DMS 273 treated with DMSO at 0.1 percent for 48 hours (cell line): ENCODE measurements at places on chromosomes 5 and 9.

DNA sequence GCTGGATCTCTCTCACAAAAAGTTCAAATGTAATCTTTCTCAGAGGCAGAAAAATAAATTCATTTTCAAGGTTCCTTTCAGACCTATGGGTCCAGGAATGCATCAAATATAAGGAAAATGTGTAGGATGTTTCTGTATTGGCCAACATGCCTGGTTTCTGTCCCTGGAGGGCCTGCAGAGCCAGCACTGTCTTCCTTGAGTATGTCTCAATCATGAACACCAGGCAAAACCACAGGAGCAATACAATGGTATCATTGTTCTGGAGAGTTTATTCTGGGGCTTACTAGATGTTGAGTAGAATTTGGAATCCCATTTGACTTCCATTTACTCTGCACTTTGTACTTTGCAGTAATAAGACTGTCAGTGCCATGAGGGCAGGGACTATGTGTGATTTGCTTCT lies 23.5 kb downstream of the INSYN2B start:
- no peak for DNase-seq

- no peak for DNase-seq
Measured at GRCh38 chr9:114287763-114288192, 35.1 kb upstream of the ORM1 start.

DNA sequence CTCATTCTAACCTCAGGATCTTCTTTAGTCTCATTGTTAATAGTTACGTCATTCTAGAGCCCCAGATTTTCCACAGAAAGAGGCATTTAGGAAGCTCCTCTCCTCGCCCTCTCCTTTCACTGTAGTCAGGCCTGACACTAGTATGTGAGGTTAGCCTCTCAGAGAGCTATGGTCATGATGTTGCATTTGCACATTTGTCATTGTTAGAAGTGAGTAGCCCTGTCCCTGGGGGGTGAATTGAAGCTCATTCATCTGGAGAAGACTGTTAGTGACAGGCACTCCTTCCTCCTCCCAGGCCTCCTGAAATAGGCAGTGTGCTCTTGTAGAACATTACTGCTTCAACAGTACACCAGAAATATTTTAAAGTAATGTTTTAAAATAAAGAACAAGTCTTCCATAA lies 26.6 kb upstream of the LRRTM2 start:
- no peak for DNase-seq

DNA sequence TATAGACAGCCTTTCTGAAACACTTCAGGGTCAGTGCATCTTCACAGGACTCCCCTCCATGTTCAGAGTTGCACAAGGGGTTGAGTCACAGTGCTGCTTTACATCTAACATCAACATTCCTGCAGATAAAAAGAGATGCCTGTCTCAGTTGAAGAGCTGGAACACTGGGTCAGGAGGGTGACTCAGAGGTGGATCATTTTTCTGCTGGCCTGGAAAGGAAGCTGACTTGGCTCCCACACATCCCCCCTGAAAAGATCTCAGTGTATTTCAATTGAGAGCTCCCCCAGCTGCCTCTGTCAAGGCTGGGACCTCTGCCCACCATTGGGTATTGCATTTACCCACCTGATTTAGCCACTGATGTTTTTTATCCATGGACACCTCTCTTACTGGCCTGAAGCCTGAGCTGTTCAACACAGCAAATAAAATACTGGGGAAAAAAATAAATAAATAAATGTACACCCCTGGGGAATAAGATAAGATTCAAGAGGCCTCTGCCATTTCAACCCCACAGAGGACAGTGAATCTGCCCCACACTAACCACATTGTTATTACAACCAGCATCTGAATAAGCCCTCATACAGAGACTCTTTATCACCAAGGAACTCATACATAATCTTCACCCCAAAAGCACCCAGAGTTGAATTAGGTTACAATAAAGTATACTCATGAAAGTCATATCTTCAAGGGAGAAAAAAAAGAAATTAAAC lies 716.4 kb downstream of the SEMA5A start:
- DNase-seq = no peak

- DNase-seq = no peak
Measured at GRCh38 chr5:61519728-61520277, 187.7 kb downstream of the ZSWIM6 start.

DNA sequence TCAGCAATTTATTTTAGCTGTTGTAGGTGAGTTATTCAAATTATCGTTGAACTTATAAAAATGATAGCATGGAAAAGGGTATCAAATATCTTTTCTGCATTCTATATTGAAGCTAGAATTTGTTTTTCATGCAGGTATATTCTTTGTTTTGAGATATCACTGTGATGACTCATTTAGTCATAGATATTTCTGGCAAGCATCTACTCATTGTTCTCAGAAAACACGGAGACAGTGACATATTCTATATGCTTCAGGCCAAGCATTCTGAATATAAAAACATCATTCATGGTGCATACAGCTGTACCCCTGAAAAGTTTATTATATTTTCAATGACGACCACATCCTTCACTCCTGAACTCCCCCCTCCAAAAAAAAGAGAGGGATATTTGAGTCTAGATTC lies 150.3 kb upstream of the GRIA1 start:
- no peak for DNase-seq

- no peak for DNase-seq
Measured at GRCh38 chr5:178309271-178310013, 76.8 kb upstream of the PHYKPL start.

GRCh38 chr5:38557308-38557710 lies 863 bp upstream of the LIFR start:
- DNase-seq = no peak

- DNase-seq = no peak
Measured at GRCh38 chr5:76525956-76526355, 97.2 kb downstream of the F2RL2 start.

- peak; percentile 55 for DNase-seq
Measured at GRCh38 chr9:104868687-104869404, 59.1 kb downstream of the ABCA1 start.

GRCh38 chr9:80074439-80074838 lies 502.7 kb downstream of the TLE4 start:
- no peak for DNase-seq

DNA sequence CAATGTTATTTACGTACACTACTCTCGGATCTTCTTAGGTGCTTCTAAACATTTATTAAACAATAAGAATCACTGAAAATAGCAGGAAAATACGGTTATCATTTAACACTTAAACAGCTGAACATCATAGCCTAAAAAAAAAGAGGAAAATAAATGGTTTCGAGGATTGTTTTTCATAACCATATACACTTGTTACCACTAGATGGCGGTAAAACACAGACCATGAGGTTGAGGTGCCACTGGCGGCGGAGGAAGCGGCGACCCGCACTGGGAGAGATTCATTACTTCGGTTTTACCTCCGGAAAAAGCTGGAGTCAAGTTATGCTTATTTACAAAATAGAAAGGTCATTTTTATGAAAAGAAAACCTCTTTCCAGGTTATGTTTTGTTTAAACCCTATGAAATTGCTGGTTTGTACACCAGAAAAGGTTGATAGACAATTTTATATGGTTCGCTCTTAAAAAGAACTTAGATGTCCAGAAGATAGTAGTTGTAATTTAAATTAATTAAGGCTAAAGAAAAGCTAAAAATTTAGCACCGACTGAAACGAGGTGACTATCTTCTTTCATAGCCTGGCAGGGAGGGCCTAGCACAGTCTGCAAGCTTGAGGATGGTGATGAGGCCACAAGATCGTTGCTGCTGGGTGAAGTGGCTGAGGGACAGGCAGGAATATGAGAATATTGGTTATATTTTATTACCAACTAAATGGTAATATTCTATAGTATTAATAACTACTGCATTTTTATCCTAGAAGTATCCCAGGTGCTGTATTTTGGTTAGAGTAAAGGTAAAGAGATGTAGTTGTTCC lies 605.7 kb downstream of the RAB3C start:
- peak; percentile 61 for DNase-seq

- no peak for DNase-seq
Measured at GRCh38 chr9:127917603-127918002, 762 bp upstream of the ST6GALNAC4 start.

GRCh38 chr5:118894709-118895108 lies 93.6 kb downstream of the DTWD2 start:
- no peak for DNase-seq

DNA sequence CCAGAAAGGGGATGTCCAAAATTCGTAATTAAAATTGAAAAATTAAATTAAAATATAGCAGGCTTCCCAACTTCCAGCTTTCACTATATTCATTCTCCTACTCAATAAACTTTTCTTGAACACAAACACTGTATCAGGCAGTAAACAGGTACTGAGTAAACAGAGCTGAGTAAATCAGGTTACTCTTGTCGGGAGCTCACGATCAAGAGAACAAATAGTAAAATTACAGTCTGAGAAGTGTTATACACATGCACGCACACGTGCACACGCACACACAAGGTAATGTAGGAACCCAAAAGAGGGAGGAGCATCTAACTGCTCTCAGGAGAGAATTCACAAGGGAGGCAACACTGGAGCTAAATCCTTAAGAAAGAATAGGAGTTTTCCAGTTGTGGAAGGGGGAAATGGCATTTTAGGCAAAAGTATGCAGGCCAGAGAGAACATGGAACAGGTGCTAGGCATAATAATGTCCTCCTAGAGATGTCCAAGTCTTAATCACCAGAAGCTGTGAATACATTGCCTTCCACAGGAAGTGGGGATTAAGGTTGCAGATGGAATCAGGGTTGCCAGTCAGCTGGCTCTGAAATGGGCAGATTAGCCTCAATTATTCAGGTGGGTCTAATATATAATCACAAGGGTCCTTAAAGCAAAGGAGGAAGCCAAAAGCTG lies 598.8 kb upstream of the BRINP1 start:
- no peak for DNase-seq

- DNase-seq = no peak
Measured at GRCh38 chr5:177300236-177300880, 3.2 kb downstream of the RAB24 start.

DNA sequence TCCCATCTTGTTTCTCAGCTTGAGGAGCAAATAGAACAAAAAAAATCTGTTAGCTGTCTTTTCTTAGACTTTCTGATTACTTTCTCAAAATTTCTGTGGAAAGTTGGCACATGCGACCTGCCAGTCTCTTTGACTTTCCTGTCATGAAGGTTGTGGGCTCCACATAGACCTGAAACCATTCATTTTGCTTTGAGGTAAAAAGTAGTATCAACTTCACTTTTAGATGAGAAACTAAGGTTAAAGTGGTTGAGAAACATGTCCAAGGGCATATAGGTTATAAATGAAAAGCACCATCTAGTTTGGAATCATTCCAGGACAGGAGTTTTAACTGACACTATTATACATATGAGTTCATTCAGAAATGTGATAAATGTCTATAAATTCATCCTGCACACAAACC lies 42.7 kb downstream of the ST8SIA4 start:
- no peak for DNase-seq

- no peak for DNase-seq
Measured at GRCh38 chr9:95100071-95100627, 217.4 kb downstream of the FANCC start.

DNA sequence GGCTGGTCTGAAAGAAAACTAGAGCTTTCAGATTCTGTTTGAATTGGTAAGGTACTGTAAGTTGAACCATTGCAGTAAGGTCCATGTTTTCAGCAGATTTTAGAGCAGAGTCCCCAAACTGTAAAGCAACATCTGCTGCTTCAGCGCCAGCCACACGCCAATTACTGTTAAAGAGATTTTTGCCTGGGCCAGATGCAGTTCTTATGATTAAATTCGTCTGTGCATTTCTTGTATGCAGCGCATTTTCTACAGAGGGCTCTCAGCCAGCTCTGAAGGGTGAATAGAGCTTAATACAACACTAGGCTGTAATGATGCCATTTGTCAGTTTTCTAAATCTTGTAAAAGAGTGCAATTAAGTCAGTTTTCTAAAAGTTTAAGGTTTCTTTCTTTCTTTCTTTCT lies 246.3 kb downstream of the COX7C start:
- DNase-seq = peak; percentile 62

- DNase-seq = no peak
Measured at GRCh38 chr5:102700916-102701315, 54.2 kb upstream of the PAM start.

GRCh38 chr5:69416180-69416579 lies 1.3 kb downstream of the MARVELD2 start:
- DNase-seq = no peak

GRCh38 chr5:40521925-40522324 lies 157.8 kb upstream of the PTGER4 start:
- DNase-seq = no peak

DNA sequence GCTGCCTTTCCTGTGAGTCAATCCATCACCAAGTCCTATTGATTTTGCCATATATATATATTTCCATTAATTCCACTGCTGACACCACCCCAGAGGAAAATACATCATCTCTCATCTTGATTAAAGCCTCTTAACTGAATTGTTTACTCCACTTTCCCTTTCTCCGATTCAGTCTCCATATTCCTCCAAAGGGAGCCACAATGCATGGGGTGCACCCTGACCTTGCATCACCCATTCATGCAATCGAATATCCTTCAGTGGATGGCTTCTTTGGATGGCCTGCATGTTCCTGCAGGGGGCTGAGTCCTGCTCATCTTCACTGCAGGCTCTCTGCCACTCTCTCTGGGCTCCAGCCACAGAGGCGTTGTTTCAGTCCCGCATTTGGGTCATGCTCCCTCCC lies 231.0 kb downstream of the SNX18 start:
- no peak for DNase-seq

GRCh38 chr5:148949841-148950470 lies 112.9 kb downstream of the SH3TC2 start:
- no peak for DNase-seq

GRCh38 chr5:1788200-1788599 lies 11.4 kb downstream of the MRPL36 start:
- DNase-seq = no peak

DNA sequence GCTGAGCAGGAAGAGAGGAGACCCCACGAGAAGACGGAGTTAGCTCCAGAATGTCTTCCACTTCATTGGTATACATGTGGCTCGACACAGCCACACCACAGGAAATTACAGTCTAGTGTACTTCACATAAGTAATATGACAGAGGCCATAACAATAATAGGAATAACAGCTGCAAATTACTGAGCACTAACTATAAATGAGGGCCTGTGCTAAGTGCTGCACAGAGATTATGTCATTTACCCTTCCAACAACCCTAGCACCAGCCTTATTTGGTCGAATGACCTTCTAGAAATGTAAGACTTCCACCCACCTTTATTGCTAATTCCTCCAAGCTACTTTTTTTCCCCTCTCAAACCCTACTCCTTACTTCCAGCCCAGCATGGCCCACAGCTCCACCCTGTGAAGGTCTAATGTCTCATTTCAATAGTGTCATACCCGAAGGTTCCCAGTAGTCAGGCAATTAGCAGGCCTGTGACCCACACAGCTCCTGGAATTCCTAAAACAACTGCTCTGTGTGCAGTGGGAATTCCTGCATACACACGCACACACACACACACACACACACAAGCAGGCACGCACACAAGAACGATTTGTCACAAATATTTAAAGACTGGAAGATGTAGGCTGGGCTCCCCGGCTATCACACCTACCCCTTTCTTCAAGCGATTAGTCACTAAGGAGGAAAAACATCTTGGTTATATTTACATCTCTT lies 134.5 kb downstream of the FRMD3 start:
- DNase-seq = no peak

DNA sequence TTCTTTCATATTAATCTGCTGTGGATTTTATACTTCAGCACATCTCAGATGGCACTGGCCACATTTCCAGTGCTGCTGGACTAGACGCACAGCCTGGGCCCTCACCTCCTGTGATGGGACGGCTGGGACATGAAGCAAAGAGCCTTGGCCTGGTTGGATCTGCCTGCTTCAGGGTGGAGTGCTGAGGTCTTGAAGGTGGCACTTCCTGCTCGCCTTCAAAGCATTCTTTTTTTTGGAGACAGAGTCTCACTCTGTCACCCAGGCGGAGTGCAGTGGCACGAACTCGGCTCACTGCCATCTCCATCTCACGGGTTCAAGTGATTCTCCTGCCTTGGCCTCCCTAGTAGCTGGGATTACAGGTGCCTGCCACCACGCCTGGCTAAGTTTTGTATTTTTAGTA lies 73.1 kb downstream of the RAPGEF1 start:
- DNase-seq = no peak
